Hematopoietic multipotent progenitor cell (in vitro differentiated cells): ENCODE measurements at places on chromosomes 7 and 10. TPM values are rescaled to one million over a fixed set of nuclear protein-coding genes. Genes with fewer than 3 reads are reported as not detected.

Gene PRR15
- 15.9 TPM for total RNA-seq

Gene FHIP2A
- total RNA-seq = 14.8 TPM

Gene RNF32
- 0.27 TPM for total RNA-seq

Gene ZNF804B
- 0.27 TPM for total RNA-seq

Gene ARMS2
- not detected for total RNA-seq

Gene NUDT1
- 44.7 TPM for total RNA-seq
